Mesenteric fat pad (tissue), 1 donor: ENCODE measurements at places on chromosomes 4 and X.

- no peak for DNase-seq
These were observed 6.9 kb upstream of the CXCL1 start for GRCh38 chr4:73862322-73862721.

DNA sequence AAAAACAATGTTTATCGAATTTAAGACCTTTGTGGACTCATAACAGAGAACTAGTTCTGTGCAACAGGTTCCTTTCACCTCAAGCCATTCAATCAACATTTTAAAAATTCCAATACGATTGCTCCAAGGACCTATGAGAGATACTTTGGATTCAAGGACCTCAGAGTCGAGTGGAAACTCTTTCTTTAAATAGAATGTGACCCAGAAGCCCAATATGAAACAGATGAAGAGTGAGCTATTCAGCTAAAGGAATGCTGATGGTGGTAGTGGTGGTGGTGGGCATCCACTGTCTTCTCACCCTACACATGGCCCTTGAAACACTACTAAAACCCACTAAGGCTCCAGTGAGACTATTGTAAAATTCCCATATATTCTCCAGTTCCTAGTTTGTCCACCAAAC, 257.2 kb downstream of the DMD start:
- DNase-seq: no peak

DNA sequence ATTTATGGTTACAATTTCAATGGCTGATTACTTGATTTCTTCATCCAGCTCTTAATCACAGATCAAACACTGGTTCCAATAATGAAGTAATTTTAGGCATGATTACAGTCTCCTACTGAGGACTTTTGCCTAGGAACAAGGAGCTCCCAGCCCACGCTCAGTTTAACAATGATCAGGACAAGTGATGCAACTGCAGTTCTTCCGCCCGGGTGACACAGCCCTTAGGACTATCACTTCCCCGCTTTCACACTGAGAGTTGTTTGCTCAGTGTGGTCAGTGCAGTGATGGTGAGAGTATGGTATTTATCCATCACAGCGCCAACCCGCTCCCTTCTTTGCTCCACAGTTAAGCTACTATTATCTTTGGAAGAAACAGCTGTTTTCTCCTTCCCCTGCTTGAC, 203.2 kb upstream of the MBNL3 start:
- DNase-seq: no peak

DNA sequence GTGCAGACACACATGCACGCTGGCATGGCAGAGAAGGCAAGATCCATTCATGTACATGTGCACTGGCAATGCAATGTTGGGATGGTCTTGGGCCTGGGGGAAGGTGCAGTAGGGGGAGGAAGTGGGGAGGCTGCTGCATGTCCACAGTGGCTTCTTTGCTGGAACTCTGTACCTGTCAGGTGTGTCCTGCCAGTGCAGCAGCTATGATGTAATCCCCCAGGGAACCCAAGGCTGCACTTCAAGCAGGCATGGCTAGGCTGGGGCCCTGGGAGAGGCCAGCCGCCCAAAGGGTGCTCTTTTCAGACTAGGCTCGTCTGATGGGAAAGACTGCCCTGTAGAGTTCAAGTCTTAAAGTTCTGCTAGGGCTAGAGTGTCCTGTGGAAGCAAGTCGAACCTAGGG, 1304.0 kb downstream of the FAM133A start:
- no peak for DNase-seq

DNA sequence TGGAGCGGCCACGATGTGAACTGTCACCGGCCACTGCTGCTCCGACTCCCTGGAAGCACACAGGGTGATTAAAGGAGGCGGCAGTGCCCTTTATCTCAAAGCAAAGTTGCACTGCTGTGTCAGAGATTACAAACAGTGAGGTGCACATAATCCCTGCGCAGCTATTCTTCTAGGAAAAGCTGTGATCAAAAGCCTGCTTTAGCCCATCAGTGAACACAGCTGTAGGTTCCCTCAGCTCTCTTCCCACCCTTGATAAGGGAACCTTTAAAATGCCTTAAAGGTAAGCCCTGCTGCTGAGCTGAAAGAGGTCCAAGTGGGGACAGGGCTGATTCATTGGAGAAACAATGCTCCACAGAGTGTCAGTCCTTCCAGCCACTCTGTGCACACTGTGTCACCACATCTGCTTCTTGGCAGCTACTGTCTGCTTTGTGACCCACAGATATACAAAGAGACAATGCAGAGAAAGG, 127.6 kb downstream of the EIF4E start:
- no peak for DNase-seq

- DNase-seq: no peak
These were observed 94.2 kb upstream of the MYOZ2 start for GRCh38 chr4:119041396-119041795.

DNA sequence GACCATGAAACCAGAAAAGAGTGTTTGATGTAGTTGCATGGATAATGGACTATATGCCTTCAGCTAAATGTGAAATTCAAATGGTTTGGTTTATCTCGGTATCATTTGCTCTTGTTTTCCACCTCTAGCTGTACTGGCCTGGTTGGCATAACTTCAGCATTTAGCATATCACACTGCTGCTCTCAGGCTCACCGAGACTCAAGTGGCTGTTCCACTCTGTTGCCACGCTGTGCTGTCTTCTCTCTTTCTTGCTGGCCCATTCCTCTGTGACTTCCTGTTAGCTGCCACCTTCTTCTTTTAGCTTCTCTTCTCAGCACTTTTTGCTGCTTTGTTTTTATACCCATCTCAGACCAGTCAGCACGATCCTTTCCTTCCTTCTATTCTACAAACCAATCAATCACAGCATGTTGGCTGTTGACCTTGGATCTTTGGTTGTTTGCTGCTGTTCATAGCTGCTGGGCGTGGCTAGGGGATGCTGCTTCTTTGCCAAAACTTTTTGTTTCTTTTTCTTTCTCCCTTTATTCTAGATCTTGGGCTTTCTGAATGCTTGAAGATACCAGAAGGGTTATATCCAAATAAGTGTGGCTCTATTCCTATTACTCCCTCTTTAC, 24.0 kb downstream of the INTS6L start:
- DNase-seq: no peak

DNA sequence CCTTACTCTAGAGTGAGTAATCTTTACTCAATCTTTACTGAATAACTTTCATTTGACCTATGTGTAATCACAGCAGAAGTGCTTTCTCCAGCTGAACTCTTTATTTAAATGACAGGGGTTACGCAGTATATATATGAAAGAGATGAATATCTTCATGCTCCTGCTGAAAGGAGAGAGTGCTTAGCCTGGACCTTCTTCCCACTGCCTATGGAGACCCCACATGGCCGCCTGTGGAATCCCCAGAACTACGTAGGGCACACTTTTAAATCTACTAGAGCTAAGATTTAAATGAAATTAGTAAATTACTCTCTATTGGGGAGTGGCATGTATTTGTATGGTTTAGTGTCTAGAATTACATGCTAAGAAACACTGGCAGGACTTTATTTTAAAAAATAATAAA, 391.2 kb downstream of the ANKRD50 start:
- DNase-seq: no peak
